ENCODE measurements at places on chromosomes 4 and X. TPM values are rescaled to one million over a fixed set of nuclear protein-coding genes. Genes with fewer than 3 reads are reported as not detected.

CENPVL3 gene
- total RNA-seq = not detected

DCAF12L2 gene
- not detected for total RNA-seq

CFAP299 gene
- 5.1 TPM for total RNA-seq

ABLIM2 gene
- total RNA-seq = 5.2 TPM

SLIT2 gene
- 91.8 TPM for total RNA-seq

SLC49A3 gene
- total RNA-seq = 31.5 TPM

ART3 gene
- total RNA-seq = not detected

BEX5 gene
- total RNA-seq = 4.4 TPM

TASL gene
- total RNA-seq = 8.0 TPM

STARD8 gene
- 36.5 TPM for total RNA-seq

GRCh38 chr4:143397887-143398286 is 61.2 kb downstream of the GAB1 start:
- no peak overlapping the region for H3K4me3 ChIP-seq
- H3K36me3 ChIP-seq = no peaks in the 10 kb centered on the region

GRCh38 chr4:180560896-180561295 is 1682.3 kb upstream of the TENM3 start:
- no peak for DNase-seq
- no peaks in the 10 kb centered on the region for H3K4me1 ChIP-seq
- H3K36me3 ChIP-seq = no peaks in the 10 kb centered on the region

DNA sequence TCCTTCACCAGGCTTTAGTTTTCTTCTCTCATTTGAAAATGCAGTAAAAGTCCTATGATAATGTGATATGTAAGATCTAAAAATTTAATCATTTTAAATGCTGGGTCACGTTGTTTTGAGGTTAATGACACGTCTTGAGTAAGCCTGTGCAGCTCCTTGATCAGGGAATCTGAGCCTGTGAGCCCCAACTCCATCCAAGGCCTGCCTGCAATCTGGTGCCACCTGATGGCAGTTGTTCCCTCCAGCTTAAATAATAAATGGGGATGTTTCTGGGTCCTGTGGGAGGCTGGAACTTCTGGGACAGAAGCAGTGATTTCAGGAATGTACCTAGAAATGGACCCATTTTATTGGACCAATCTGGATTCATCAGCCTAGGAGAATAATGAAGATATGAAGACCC is 455.4 kb upstream of the ADGRL3 start:
- no peaks in the 10 kb centered on the region for H3K27me3 ChIP-seq
- H3K4me3 ChIP-seq = no peak overlapping the region

- no peaks in the 10 kb centered on the region for H3K27me3 ChIP-seq
- no peaks in the 10 kb centered on the region for H3K36me3 ChIP-seq
- H3K27ac ChIP-seq = peak overlapping the region; percentile 71
- DNase-seq = no peak
- peaks cover 99% of the 10 kb centered on the region for H3K4me1 ChIP-seq
These were observed 24.3 kb downstream of the ADD1 start for GRCh38 chr4:2867758-2868491.

GRCh38 chr4:99351487-99351886 is 1.1 kb downstream of the ADH1C start:
- no peaks in the 10 kb centered on the region for H3K4me1 ChIP-seq
- no peaks in the 10 kb centered on the region for H3K27me3 ChIP-seq
- no peak overlapping the region for H3K4me3 ChIP-seq
- no peak for DNase-seq

GRCh38 chrX:148672517-148672916 is 172.1 kb downstream of the AFF2 start:
- no peaks in the 10 kb centered on the region for H3K4me1 ChIP-seq
- no peaks in the 10 kb centered on the region for H3K27me3 ChIP-seq
- no peaks in the 10 kb centered on the region for H3K36me3 ChIP-seq
- no peak overlapping the region for H3K4me3 ChIP-seq
- no peak for DNase-seq

DNA sequence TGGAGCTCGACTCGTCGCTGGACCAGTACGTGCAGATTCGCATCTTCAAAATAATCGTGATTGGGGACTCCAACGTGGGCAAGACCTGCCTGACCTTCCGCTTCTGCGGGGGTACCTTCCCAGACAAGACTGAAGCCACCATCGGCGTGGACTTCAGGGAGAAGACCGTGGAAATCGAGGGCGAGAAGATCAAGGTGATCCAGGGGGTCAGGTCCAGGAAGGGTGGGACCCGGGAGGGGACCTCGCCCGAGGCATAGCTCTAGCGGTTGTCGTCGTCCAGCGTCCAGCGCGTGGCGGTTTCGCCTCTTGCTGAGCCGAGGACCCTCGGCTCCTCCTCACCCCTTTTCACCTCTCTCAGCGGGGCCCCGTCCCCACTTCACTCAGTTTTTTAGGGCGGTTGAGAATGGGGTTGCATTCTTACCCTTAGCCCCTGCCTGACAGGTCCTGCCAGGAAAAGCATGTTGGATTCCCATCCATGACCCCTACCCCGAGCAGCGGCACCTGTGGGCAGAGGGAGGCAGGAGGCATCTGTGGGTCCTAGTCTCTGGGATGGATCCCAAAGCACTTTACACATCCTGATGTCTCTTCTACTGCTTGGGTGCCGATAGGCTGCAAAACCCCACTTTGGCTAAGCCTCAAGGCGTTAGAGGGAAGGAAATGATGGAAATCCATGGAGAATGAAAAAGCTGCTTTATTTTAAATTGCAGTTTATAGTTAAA is 524 bp downstream of the RAB33A start:
- no peak for DNase-seq
- peak overlapping the region; percentile 58 for H3K4me3 ChIP-seq
- H3K36me3 ChIP-seq = no peaks in the 10 kb centered on the region
- H3K27me3 ChIP-seq = no peaks in the 10 kb centered on the region
- H3K27ac ChIP-seq = peak overlapping the region; percentile 56

DNA sequence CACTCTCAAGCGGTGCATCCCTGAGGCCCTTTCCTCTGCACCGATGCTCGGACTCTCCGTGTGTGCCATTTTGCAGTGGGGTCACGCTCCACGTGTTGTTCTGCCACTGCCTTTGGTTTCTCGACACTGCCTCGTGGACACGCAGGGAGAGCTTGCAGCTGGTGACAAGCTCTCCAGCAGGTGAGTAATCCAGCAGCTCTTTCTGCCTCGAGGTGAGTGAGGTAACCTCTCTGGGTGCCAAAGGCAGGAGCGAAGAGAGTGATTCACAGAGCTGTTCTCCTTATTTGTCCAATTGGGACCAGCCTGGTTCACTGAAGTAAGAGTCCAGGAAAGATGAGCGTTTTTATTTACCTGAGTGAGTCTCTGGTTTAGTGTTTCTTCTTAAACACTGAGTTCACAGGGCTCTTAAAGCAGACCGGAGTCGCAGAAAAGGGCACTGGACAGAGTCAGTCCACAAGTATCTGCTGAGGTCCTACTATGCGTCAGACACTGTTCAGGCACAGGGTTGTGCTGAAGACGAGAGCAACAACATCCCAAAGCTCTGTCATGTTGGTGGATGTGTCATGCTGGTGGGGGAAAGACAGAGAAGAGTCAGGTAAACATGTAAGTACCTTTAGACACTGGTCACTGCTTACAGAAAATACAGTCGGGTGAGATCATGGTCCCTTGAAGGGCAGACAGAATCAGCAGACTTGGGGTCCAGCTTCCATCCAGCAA is 61.8 kb downstream of the FHDC1 start:
- no peak for DNase-seq
- H3K4me1 ChIP-seq = peaks cover 11% of the 10 kb centered on the region
- no peak overlapping the region for H3K4me3 ChIP-seq
- no peaks in the 10 kb centered on the region for H3K27me3 ChIP-seq
- no peak overlapping the region for H3K27ac ChIP-seq
- H3K36me3 ChIP-seq = no peaks in the 10 kb centered on the region

DNA sequence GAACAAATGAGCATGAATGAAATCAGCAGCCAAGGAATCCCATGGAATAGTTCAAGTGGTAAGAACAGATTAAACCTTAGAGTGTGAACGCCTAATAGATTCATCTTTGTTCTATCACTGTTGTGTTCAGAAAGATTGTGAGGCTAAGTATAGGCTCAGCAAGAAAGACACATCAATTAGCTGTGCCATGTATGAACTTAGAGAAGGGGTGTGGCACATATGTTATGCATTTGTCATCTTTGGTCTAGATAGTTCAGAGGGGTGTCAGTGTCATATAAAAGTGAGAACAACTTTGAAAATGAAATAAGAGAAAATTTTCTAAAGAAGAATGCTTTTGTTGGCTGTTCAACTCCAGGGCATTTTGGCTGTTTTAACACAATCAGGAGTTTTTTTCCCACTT is 9.4 kb downstream of the DAPP1 start:
- H3K4me1 ChIP-seq = peaks cover 9% of the 10 kb centered on the region
- no peaks in the 10 kb centered on the region for H3K27me3 ChIP-seq
- no peaks in the 10 kb centered on the region for H3K36me3 ChIP-seq
- H3K27ac ChIP-seq = no peak overlapping the region
- no peak overlapping the region for H3K4me3 ChIP-seq

DNA sequence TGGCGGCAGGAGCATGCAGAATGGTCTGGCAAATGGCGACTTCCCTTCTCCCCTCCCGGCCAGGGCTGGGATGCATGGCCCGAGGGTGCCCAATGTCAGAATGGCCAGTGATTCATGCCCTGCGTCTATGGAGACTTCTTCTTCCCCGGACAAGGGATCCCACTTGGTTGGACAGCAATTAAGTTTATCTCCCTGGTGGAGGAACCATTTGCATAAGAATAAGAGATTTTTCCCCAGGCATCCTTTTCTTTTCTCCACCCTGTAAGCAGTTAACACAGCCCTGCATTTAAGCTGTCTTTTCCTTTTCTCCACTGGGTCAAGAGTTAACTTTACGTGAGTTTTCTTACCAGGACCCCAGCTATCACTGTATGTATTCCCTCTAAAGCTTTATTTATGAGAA is 856.6 kb downstream of the GLUD2 start:
- H3K27ac ChIP-seq = no peak overlapping the region
- H3K4me3 ChIP-seq = no peak overlapping the region
- no peaks in the 10 kb centered on the region for H3K27me3 ChIP-seq

GRCh38 chr4:70849291-70849690 is 9.6 kb upstream of the GRSF1 start:
- no peaks in the 10 kb centered on the region for H3K36me3 ChIP-seq
- no peak for DNase-seq
- no peak overlapping the region for H3K27ac ChIP-seq

- H3K36me3 ChIP-seq = no peaks in the 10 kb centered on the region
- no peaks in the 10 kb centered on the region for H3K27me3 ChIP-seq
- no peak overlapping the region for H3K4me3 ChIP-seq
- no peak for DNase-seq
- no peak overlapping the region for H3K27ac ChIP-seq
- H3K4me1 ChIP-seq = no peaks in the 10 kb centered on the region
These were observed 50.2 kb downstream of the RPGR start for GRCh38 chrX:38277136-38277535.

DNA sequence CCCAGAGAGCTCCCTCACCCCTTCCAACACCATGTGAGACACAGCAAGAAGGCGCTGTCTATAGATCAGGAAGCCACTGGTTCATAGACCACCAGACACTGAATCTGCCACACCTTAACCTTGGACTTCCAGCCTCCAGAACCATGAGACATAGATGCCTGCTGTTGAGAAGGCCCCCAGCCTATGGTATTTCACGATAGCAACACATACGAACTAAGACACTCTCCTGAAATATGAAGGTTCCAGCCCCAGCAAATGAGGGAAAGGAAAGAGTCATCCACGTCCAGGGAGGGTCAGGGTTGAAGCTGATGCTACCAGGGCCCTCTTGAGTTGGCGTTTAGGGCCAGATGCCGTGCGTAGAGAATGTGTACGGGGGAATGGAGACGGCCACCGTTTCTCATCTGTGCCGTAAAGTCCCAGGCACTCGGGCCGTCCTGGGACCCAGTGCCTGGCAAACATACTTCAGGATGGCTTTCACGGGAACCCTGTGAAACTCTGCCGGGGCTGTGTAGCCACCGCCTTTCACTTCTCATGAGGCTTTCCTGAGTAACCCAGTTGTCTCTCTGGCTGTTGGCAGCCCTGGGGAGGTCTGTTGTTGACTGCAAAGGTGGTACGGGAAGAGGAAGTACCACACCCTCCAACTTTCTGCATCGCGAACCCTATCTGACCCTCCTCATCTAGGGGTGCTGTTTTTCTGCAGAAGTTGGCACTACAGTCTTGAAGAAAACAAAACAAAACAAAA is 17.7 kb upstream of the P2RY8 start:
- H3K36me3 ChIP-seq = no peaks in the 10 kb centered on the region
- peak overlapping the region; percentile 33 for H3K27ac ChIP-seq
- no peak overlapping the region for H3K4me3 ChIP-seq
- H3K27me3 ChIP-seq = no peaks in the 10 kb centered on the region
- no peak for DNase-seq
- H3K4me1 ChIP-seq = no peaks in the 10 kb centered on the region

DNA sequence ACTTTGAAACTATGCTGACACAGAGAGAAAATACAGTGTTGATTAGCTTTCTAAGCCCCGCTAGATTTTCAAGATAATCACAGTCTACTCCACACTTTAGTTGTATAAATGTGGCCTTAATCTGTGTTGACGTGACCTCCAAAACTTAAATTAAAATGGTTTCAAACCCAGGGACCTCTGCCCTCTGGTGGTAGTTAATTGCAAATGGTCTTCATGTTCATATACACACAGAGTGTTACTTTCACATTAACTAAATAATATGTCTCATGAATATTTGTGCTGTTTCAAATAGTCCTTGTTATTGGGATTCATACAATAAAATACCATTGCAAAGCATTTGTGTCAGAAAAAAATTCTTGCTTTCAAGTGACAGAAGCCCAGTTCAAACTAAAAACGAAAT is 64.3 kb downstream of the TASL start:
- H3K27ac ChIP-seq = no peak overlapping the region
- no peaks in the 10 kb centered on the region for H3K27me3 ChIP-seq
- no peak overlapping the region for H3K4me3 ChIP-seq
- DNase-seq = no peak

GRCh38 chr4:76581077-76581962 is 146.3 kb downstream of the SHROOM3 start:
- no peak overlapping the region for H3K4me3 ChIP-seq
- DNase-seq = no peak
- H3K4me1 ChIP-seq = peaks cover 17% of the 10 kb centered on the region
- no peaks in the 10 kb centered on the region for H3K36me3 ChIP-seq

DNA sequence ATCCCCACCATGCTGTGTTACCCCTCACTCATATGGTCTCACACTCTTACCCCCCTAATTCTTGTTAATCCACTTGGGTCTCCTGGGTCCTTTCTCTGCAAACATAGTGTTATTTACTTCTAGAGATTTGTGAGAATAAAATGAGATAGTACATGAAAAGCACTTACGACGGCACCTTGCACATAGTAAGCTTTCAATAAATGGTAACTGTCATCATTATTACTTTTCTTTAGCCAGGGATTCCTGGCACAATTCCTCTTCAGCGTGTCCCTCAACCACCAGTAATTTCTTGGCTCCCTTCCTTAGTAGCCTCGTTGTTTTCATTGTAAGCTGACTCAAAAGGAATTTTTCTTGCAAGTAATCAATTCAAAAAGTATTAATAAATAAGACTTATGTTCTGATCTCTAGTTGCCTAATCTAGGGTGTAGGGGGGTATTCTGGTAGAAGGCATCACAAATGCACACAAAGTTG is 30.1 kb upstream of the RBMX start:
- H3K4me1 ChIP-seq = no peaks in the 10 kb centered on the region
- H3K27ac ChIP-seq = peak overlapping the region; percentile 24
- H3K4me3 ChIP-seq = peak overlapping the region; percentile 75
- DNase-seq = no peak
- no peaks in the 10 kb centered on the region for H3K27me3 ChIP-seq
- no peaks in the 10 kb centered on the region for H3K36me3 ChIP-seq

GRCh38 chrX:147376601-147377422 is 534.9 kb upstream of the FMR1 start:
- DNase-seq = peak; percentile 4
- H3K4me3 ChIP-seq = no peak overlapping the region
- no peaks in the 10 kb centered on the region for H3K4me1 ChIP-seq
- H3K27ac ChIP-seq = no peak overlapping the region
- no peaks in the 10 kb centered on the region for H3K27me3 ChIP-seq
